Endothelial cell of umbilical vein (primary cell): ENCODE measurements at places on chromosomes 6 and 20.

DNA sequence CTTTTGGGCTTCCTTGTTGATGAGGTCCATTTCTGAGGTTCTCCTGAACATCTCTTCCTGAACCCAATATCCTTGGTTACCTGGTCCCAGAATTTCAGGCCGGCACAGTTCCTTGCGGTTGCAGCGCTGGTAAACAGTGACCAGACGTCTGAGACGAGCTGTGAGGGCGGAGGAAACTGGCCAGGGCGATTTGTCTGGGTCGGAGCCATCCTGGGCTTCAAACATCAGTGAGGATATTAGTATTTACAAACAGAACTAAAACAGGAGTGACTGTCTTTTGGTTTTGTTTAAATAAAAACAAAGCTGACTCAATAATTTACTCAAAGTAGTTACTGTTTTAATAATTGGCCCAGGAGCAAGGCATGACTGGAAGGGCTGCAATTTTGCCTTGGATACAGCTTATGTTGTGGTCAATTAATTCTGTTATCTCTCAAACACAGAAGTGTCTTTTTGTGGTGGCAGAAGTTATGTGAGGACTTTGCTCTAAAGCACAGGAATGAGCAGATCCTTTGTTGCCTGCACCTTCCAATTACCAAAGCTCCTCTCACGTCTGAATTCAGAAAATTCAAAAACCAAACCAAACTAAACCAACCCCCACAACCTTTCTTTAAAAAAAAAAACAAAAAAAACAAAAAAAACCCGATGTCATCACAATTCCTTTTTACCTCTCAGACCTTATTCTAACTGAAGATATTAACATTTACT, 58.7 kb upstream of the EMILIN3 start:
- DNase-seq = no peak

- DNase-seq = no peak
Observed at GRCh38 chr20:63602321-63602720, 24.6 kb downstream of the GMEB2 start.

DNA sequence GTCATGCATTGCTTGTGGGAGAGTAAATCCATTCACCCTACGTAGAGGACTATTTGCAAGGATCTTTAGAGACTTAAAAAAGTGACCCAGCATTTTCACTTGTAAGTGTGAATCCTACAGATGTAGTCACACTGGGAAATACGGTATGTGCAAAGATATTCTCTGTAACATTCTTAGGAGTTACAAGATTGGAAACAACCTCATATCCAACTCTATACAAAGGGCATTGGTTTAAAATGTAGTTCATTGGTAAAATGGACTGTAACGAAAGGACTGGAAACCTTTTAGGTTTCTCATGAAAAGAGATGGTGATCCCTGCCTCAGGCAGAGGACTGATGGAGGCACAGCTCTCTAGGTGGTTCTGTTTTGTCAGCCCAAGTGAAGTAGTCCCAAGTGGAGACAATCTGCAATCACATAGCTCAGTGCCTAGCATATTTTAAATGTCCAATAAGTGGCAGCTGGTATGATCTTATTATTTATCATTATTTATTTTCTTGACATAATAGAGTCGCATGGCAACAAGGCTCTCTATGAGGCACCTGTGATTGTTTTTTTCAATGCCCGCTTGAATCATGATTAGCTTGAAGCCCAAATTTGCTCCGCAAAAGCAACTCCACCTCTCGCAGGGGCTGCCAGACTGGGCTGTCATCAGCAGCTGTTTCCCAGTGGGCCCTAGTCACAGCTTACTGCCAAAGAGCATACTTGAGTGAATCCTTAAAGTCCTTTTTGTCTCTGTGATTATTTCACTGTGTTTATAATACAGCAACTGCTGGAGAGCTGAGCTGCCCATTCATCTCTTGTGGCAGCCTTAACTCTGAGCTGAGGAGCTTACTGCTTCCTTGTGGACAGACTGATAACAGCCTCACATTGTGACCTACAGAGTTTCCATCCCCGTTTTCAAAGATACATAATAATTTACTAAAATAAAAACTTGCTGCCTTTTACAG, 19.8 kb upstream of the ENPP1 start:
- DNase-seq = no peak

GRCh38 chr20:10864076-10864672, 190.4 kb upstream of the JAG1 start:
- no peak for DNase-seq

GRCh38 chr6:134938896-134939295, 11.0 kb downstream of the ALDH8A1 start:
- DNase-seq = no peak
